ENCODE measurements at places on chromosomes 11 and 22.

DNA sequence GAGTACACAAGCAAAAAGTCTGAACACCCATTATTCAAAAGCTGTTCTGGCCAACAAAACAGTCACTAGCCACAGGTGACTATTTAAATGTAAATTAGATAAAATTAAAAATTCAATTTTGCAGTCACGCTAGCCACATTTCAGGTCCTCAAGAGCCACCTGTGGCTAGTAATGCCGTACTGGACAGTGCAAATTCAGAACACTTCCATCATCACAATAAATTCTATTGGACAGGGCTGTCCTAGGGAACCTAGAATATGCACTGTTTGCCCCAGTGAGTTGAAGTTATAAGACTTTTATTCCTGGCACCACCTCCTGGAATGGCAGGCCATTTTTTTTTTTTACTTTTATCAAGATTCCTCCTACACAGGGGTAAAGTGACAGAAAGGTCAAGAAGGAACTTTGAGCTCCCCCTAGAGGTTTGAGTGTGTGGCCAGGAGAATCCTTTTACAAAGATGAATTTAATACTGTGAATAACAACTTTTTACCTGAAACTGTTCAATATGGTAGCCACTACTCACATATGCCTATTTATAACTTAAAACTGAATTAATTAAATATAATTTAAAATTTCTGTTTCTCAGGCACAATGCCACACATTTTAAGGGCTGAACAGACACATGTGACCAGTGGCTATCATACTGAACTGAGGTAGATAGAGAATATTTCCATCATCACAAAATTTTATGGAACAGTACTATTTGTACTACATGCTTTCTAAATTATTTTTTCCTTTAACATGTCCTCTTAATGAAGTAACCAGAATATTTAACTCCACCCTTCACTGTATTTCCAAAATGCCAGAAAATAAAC is 6.5 kb downstream of the MSANTD2 start:
- no peak for DNase-seq

- no peak for DNase-seq
Measured at GRCh38 chr11:87307101-87307500, 269.4 kb downstream of the TMEM135 start.

- DNase-seq, result no peak
Measured at GRCh38 chr11:133808393-133809140, 36.7 kb downstream of the SPATA19 start.

DNA sequence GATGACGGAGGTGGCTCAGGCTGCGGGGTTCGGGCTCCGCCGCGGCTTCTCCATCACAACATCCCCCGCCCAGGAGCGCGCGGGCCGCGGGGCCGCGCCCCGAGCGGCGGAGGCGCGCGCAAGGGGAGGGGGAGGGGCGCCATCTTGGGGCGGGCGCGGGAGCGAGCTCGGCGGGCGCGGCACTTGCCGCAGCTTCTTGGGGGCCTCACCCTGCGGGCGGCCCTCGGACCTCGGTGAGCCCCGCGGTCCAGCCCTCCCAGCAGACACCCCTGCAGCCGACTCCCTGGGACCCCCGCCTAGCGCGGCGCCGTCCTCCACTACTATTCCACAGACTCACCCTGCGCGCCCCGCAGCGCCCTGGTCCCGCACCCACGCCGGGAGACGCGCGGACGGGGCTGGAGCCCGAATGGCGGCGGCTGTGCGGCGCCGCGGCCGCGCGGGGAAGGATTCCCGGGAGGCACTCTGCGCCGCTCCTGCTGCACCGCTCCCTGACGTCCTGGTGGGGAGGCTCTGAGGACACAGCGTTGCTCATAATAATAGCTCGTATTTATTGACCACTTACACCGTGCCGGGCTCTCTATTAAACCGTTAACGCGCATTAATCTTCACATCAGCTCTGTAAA is at the start of gene APBB1:
Gene APBB1, minus strand, starts transcription at position 86 of the 623 bp plus-strand sequence. CDS start 7,747 bp downstream, outside the sequence.
- no peak for DNase-seq

- no peak for DNase-seq
Measured at GRCh38 chr22:19038728-19039447, 83.3 kb downstream of the DGCR2 start.
